ENCODE measurements at places on chromosomes 16 and 17.

DNA sequence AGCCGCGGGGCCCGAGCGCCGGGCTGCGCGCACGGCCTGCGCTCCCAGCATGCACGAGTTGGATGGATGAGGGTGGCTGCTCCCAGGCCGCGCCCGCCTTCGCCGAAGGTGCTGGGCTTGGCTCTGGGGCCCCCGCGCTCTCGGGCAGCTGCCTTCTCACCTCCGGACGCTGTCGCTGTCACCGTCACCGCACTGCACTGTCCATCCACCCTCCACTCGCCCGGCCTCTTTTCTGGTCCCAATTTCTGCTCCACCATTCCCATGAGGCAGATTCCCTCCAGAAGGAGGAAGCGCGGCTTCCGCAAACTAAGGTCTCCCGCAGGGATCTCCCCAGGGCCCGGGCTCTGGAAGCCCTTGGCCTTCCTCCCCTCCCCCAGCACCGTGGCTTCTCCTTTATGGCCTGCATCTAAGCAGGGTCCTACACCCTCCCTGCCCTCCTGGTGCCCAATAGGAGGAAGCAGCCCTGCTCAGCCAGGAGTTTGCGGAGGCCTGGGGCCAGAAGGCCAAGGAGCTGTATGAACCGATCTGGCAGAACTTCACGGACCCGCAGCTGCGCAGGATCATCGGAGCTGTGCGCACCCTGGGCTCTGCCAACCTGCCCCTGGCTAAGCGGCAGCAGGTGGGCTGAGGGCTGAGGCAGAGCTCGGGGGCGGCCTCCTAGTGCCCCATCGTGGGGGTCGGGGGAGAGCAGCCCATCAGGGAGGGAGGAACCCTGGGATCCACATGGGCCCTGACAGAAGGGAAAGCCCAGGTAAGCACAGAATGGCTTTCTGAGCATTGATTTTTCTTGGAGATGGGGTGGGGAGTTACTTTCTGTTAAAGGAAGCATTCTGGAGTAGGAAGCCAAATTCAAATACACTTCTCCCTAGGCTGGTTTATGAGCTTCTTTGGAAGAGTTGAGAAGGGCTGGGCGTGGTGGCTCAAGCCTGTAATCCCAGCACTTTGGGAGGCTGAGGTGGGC, 899 bp downstream of the ACE start:
- no peak for DNase-seq

DNA sequence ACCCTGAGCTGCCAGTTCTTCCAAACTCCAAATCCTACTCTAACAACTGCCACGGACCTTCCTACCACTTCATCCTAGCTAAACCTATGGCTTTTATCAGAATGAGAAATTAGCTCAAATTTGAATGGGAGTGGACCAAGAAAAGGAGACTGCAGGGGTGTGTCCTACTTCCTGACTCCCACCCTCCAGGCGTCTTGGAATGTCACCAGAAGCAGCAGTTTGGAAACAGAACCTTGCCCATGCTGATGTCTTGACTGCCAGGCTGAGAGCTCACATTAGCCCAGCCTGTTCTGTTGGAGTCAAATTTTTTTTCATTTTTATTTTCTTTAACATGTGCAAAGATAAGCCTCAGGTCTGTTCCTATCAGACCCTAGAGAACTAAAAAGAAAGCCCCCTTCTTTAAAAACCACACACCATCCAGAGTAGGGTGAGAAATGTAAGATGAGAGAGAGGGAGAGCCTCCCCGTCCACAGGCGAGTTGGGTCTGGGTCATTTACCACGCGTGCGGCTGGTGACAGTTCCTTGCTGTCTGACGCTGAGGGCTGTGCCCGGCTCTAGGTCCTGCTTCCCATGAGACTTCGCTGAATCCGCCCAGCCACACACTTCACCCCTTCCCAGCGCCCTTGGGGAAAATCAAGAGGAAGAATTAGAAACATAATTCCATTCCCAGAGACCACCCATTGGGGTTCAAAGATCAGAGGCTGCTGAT, 54.3 kb downstream of the WNT3 start:
- DNase-seq = no peak

GRCh38 chr17:69908626-69909368, 166.2 kb upstream of the KCNJ16 start:
- DNase-seq = no peak

GRCh38 chr16:55488306-55488705, 9.3 kb downstream of the MMP2 start:
- DNase-seq = no peak

Data from activated CD8-positive, alpha-beta memory T cell treated with anti-CD3 and anti-CD28 coated beads, Interleukin-2, amount 50 U/mL, for 48 hours (primary cell).